Activated CD8-positive, alpha-beta T cell treated with anti-CD3 and anti-CD28 coated beads, Interleukin-2, amount 10 ng/mL, durations not matched to agents 7 days and 5 days (primary cell): ENCODE measurements at places on chromosomes 7 and 10. TPM values are rescaled to one million over a fixed set of nuclear protein-coding genes. Genes with fewer than 3 reads are reported as not detected.

The KEL gene
- 1.1 TPM for total RNA-seq

- DNase-seq: no peak
Observed at GRCh38 chr7:51263631-51264484, 52.8 kb downstream of the COBL start.

DNA sequence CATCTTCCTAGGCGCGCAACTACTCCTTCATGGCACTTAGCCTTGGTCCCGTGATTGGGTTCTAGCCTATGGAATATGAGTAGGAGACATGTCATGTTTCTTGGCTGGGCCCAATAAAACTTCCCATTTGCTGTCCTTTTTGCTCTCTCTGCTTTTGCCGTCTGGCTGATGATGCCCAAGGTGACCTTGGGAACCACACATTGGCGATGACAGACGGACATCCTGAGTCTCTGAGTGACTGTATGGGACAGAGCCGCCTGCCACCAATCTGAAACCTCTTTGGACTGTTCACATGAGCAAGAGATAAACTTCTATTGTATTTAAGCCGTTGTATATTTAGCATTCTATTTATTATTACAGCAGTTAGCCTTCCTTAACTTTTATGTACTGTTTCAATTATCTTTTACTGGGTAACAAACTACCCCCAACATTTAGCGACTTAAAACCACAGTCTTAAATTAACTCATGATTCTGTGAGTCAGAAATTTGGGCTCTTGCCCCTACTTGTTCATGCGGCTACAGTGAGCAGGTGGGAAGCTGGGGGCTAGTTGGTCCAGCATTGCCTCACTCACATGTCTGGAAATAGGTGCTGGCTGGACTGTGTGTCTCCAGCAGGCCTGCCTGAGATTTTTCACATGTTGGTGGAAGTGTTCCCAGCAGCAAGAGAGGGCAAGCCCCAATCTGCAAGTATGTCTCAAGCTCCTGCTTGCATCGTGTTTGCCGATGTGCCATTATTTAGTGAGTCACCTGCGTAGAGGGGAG lies 71.7 kb downstream of the NOD1 start:
- DNase-seq: no peak

GRCh38 chr7:29811586-29811985 lies 5.3 kb downstream of the WIPF3 start:
- DNase-seq: no peak

GRCh38 chr7:37833107-37833817 lies 15.1 kb upstream of the NME8 start:
- peak; percentile 58 for DNase-seq

DNA sequence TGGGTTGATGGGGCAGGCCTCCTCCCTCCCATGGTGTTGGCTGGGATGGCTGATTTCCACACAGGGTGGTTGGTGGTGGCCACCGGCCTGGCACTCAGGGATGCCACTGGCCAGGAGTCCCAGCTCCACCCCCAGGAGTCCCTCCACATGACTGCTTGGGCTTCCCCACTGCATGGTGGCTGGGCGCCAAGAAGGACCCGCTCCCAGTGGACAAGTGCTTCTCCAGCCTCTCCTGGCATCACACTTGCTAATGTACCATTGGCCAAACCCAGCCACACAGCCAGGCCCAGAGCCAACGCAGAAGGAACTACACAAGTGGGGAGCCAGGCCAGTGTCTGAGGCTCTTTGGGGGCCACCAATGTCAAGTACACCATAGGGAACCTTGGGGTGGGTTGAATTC lies 73.6 kb upstream of the DNAAF5 start:
- no peak for DNase-seq

GRCh38 chr7:28481091-28481926 lies 69.0 kb downstream of the CREB5 start:
- no peak for DNase-seq

GRCh38 chr7:98230746-98231471 lies 19.7 kb downstream of the BHLHA15 start:
- no peak for DNase-seq
